ENCODE measurements at places on chromosomes 7 and 10. TPM values are rescaled to one million over a fixed set of nuclear protein-coding genes. Genes with fewer than 3 reads are reported as not detected.

The SLC26A4 gene
- 6.8 TPM for total RNA-seq

DNA sequence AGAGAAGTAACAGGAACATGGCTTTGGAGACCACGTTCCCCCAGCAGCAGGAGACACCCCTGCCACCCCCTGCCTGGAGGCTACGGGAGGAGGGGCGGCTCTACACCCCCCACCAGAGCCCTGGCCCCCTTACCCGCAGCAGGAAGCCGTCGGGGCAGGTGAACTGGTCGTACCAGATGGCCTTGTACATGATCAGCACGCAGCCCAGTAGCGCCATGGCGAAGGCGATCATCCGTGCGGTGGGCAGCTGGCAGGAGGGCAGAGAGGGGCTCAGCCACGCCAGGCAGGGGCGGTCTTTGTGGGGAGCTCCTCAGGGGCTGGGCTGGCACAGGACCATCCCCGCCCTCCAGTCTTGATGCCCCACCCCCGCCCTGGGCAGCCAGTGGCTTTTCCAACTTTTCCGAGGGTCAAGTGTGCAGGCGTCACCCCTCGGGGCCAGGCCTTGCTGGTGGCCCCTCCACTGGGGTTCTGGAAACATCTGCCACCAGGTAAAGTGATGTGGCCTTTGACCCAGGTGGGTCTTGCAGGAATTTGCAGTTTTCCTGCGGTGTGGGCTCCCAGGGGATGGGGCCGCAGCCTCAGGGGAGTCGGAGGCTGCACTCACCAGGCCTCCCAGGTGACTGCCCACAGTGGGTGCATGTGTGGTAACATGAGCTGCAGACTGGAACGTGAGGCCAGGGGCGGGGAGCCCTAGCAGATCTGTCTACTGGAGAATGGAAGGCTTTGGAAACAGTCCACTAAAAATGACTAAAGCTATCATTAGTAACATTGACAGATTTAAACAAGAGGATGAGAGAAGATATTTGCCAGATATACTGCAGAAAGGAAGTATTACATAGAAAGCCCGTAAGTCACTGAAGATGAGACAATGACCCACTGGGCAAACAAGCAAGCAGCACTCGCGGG, 9.7 kb downstream of the CALY start:
- no peak for DNase-seq

DNA sequence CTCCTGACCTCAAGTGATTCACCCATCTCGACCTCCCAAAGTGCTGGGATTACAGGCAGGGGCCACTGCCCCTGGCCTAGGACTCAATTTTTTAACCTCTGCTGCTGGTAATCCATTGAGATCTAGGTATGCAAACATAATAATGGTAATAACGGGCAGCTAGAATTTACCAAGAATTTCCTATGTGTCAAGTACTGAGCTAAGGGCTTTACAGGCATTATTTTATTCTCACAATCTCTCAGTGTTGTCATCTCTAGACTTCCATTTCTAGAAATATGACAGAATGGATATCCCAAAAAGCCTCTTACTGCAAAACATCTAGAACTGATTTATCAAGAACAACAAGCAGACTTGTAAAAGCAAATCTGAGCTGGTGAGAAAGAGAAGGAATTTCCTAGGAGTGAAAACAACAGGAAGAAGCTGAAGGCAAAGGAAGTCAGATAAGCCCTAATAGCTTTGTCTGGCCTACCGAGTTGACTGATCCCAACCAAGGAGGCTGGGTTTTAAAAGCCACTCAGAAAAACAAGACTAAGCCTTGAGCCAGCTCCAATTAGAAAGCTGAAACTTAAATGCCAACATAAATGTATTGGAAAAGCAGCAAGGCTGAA, 70.6 kb downstream of the CCDC71L start:
- DNase-seq, result no peak

GRCh38 chr10:110558041-110558440, 9.5 kb upstream of the SMC3 start:
- DNase-seq, result no peak

- DNase-seq, result no peak
Measured at GRCh38 chr7:117203205-117203604, 119.7 kb downstream of the WNT2 start.

Measured in Daoy (cell line).